ENCODE measurements at places on chromosomes 7 and 10. TPM values are rescaled to one million over a fixed set of nuclear protein-coding genes. Genes with fewer than 3 reads are reported as not detected.
A peak's percentile ranks its signal among the peaks of the same experiment; 100 is the strongest.

GRCh38 chr10:45580371-45581215 is 92.0 kb downstream of the ZFAND4 start:
- DNase-seq: no peak

DNA sequence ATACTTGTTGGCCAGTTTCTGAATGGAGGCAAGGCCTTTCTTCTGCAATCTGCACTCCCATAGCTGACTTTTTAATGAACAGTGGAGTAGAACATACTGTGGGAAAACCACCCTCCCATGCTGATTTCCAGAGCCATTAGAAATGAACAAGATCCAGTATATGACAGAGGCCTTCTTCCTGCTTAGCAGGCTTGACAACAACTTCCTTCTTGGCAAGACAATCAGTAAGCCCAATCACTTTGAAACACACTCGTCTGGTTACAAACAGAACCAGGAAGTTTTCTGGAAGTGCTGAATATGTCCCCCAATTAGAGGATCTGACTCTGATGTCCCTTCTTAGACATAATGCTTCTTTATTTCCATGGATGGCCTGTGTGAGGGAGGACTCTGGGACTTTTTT is 103.4 kb downstream of the SAMD9 start:
- no peak for DNase-seq

- DNase-seq: peak; percentile 16
These were observed 65.5 kb upstream of the SH2B2 start for GRCh38 chr7:102220960-102221800.

DNA sequence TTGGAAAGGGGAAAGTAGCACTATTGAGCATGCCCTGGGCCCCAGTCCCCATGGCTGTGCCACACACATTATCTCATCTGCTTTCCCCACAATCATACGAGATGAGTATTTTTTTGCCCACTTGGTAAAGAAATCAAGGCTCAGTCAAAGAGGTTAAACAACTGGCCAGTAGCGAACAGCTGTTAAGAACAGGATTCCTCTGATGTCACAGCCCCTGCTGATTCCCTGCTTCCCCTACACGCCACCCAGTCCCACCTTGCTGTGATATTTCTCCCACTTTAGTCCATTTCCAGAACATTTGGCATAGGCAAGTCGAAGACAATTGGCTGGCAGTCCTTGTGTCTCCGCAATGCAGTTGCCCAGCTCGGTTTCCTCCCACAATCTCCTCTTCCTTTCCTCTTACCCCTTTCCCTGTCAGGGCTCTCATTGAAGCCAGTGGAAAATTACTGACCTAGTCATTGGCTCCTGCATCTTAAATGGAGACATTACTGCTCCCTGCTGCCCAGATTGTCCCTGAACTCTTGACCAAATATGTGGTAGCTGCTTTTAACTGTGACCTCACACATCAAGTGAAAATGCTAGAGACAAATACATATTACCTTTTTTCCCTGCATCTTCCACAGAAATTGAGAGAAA is 56.5 kb upstream of the EEPD1 start:
- no peak for DNase-seq

DNA sequence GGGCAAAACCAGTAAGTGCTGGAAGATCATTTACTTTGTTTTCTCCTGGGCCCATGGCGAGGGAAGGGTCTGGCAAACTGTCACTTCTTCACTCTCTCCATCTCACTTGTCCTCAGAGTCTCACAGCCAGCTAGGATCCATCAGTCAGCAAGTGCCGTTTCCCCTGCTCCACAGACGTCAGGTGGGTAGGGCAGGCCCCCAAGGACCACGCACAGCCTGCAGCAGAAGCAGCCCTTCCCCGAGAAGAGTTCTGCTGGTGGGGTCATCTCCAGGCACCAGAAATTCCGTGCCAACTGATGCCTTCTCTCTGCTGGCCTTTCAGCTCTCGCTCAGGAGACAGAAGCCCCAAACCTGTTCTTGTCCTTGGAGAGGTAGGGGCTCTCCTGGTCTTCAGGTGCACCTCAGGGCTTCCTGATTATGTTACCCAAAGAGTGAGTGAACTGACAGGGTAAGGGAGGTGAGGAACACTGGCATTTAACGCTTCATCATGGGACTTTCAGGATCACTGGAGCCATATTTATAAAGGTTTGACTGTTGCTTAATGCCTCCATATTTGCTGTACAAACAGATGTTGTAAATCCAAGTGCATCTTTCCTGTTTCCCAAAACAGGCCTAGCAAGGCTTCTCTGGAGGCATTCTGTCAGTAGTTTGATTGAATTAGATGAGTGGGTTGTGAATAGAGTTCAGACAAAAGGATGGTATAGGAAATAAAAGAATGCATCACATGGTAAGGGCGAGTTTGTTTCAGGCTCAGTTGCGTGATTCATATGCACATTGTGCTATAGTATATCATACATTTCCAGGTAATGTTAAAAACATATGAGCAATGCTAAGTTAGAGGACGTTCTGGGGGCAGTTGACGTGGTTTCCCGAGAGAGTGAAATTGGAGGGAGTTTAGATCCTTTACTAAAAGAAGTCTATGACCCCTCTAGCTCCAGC is 13.7 kb upstream of the TSPAN15 start:
- DNase-seq: no peak

- DNase-seq: no peak
These were observed 274.2 kb downstream of the DPP6 start for GRCh38 chr7:154326421-154326820.

- no peak for DNase-seq
These were observed 2.6 kb downstream of the PGAM1 start for GRCh38 chr10:97428572-97428981.

DNA sequence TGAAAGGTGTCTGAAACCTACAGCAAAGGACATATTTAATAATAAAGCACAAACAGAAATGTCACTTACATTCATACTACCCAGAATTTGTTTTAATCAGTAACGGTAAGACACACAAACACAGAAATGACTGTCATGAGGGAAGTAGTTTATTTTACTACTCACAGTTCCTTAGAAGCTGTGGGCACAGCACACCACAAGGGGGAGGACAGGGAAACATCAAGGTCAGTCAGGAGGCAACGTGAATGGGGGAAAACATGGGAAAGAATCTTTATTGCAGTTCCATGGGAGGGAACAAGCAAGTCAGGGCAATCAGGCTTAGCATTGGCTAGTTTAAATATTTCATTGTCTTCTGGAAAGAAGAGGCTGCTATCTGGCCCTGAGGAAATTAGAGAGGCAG is 123.8 kb upstream of the PDSS1 start:
- no peak for DNase-seq

DNA sequence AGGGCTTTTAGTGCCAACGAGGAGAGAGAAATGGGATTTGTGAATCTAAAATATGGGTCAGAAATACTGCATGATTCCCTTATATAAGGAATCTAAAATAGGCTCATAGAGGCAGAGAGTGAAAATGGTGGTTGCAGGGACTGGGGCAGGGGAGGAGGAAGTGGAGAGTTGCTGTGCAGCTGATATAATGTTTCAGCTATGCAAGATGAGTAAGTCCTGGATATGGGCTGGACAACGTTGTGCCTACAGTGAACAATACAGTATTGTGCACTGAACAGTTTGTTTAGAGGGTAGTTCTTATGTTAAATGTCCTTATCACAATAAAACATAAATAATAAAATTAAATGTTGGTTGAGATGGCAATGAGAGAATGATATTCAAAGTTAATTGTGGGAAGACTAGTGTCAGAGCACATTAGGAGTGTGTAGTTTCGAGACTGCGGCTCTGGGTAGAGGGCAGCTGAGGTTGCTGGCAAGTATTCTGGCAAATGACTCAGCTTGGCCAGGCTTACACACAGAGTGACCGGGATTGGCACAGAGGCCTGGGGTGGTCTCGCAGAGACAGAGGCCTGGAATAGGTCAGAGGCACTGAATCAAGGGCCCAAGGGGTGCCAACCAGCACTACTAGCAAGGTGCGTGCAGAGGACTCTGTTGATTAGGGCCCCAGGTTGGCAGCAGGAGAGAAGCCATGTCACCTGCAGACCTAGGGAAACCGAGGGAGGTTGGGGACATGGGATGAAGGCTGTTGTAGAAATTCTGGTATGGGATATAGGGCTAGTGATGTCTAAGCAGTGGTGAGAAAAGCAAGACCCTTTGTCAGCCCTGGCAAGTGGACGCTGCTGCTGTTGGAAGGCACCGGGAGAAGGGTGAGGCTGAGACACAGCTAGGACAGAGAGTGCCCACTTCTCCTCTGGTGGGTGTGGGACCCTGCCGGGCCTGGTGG is 2.8 kb upstream of the DEPP1 start:
- no peak for DNase-seq

DNA sequence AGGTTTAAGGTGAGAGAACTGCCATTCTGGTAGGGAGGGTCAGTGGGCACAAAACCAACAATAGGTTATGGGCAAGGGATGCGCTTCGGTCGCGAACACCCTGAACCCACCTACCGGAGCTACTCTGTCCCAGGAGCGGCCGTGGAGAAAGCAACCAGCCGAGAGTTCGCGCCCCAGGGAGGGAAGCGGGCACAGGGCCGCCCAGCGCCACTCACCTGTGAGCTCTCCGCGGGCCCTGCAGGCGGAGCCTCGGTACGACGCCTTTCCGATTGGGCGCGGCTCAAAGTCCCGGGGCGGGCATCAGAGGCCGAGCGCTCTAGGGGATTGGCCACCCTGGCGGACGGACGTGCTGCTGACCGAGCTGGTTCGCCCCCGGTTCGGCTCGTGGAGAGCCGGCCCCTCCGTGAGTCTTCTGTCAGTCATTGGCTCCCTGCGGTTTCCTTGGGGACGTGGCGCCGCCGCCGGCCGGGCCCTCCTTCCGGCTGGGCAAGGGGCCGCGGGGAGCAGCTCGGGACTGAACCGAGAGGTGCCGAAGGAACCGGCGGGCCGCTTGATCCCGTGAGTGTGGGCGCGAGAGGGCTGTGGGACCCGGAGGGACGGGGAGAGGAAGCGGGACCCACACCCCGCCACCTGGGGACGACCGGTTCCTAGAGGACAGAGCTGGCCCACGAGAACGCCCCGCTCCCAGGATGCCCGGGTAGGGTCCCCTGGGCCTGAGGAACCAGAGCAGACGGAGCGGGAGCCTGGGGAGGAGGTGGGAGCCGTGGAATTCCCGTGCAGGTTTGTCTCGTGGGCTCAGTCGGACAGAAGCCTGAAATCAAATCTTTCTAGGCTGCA is at the start of gene ENTPD7:
Gene ENTPD7, plus strand, starts transcription at position 479 of the 837 bp plus-strand sequence. CDS start 448 bp downstream, outside the sequence.
- DNase-seq: peak; percentile 94

DNA sequence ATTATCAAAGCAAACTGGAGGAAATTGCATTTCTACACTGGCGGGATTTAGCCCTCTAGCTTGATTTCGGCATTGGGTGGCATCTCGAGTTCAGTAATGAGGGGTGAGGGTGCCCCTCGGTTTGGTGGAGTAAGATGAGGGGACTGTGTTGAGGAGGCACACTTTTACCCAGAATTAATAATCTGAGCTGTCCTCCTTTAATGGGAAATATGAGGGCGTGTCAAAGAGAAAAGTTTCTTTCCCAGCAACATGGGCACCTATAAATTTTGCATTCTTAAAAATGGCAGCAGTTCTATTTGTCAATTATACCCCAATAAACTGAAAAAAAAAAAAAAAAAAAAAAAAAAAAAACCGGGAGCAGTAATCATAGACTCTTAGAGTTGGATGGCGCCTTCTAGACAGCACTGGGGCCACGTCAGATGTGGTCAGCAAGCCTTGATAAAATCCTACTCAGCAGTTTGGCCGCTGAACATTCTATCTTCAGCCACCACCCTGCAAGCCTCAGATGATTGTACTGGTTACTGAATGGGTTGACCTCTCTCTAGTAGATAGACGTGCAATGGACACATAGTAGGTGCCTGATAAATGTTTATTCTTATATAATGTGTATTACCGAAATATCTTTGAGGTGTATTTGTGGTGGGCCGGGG is 931 bp downstream of the PAPSS2 start:
- no peak for DNase-seq

GRCh38 chr7:1742555-1743303 is 72.7 kb downstream of the ELFN1 start:
- DNase-seq: peak; percentile 59

DNA sequence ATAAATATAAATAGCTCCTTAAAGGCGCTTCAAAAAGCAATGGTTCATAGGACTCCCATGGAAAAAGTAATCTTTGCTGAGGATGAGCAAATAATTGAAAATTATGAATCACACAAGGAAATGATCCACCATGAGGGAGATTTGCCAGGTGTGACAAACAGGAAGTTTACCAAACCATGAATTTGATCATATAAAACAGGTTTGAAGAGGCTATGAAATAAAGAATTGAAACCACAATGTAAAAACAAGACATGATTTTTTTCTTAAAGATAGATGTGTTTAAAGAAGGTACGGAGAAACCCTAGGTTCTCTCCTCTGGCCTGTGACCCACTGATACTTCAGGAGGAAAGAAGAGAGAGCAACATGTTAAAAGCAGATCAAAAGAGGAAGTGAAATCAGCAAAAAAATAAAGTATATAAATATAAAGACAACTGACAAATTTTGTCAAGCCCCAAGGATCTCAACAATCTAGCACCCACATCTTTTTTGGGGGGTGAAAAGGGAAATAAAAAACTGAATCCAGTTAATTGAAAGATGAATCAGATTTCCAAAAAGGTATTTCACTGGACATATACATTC is 111.3 kb upstream of the ASAH2 start:
- no peak for DNase-seq

GRCh38 chr10:29610876-29611647 is 23.7 kb downstream of the SVIL start:
- DNase-seq: no peak

DNA sequence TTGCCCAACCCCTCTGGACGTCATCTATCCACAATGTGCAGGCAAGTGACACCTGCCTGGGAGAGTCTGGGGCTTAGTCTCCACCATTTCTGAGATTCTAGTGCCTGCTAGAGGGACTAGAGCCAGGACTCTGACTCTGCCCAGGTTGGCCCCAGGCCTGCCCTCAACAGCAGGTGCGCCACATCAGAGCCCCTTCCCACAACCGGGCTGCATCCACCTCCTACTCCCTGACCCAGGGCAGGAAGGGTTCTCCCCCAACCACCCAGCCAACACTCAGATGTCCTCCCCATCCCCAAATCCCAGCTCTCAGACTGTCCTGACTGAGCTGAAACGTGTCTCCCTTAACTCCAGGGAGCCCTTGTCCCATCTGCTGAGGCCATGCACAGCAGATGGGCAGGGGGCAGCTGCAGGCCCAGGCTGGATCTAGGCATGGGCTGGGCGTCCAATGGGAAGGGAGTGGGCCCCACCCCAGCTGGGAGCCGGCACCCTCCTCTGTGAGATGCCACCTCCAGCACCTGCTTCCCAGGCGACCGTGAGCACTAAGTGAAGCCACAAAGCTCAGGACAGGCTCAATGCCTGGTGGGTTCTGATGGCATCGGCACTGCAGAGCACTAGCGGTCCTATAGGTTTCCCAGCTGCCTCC is 49.2 kb downstream of the RASGEF1A start:
- no peak for DNase-seq

- DNase-seq: peak; percentile 71
These were observed 65.9 kb upstream of the CC2D2B start for GRCh38 chr10:95841661-95842498.

GRCh38 chr7:39338716-39339115 is 227.5 kb upstream of the YAE1 start:
- no peak for DNase-seq

- DNase-seq: no peak
These were observed 121.5 kb upstream of the FZD1 start for GRCh38 chr7:91142743-91143142.

- no peak for DNase-seq
These were observed 803 bp upstream of the STK31 start for GRCh38 chr7:23709081-23709750.

Gene ATXN7L1
- 13.8 TPM for polyA plus RNA-seq

Gene RSPH10B
- 2.0 TPM for polyA plus RNA-seq

Gene GTF2IRD1
- polyA plus RNA-seq: 55.9 TPM

Gene PRF1
- 0.41 TPM for polyA plus RNA-seq

Gene LRIT2
- not detected for polyA plus RNA-seq

Gene PLEKHS1
- 0.09 TPM for polyA plus RNA-seq

Gene LDB3
- polyA plus RNA-seq: 1.4 TPM

Gene NKX2-3
- polyA plus RNA-seq: not detected

Gene CALML5
- polyA plus RNA-seq: not detected

Gene ELFN1
- polyA plus RNA-seq: 14.3 TPM

Gene PODXL
- 819 TPM for polyA plus RNA-seq

Measured in renal pelvis (tissue), 12 donors.